ENCODE measurements at places on chromosomes 5 and 9.

DNA sequence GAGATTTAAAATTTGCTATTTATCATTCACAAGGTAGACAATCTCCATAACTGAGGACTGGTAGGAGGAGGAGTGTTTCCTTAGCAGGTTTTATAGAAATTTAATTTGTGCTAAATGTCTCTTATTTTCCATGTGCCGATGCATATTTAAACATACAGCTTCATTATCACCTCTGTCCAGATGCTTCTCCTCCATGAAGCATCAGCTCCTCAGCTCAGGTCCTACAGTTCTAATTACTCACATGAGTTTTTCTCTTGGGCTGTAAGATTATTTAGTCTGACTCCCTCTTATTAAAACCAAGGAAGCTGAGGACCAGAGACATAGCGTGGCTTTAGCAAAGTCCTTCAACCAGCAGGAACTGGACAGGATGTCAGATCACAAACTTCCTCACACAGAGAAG is 300.2 kb upstream of the PANK3 start:
- no peak for DNase-seq

DNA sequence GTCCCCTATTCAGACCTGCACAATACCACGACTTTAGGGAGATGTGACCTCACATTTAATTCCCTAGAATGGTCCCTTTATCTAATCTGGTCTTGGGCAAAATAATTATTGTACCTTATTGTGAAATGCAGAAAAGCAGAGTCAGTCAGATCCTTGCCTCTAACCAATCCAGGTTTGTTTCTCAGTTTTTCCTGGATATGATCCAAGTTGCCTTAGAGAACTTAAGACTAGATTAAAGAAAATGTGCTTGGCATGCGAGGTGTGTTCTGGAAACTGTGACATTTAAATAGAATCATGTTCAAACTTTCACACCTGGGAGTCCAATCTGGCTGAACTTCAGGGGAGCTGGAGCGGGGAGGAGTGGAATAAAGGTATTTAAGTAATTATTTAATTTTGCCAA is 696.2 kb downstream of the DNAH5 start:
- peak; percentile 34 for DNase-seq

- no peak for DNase-seq
These were observed 100.4 kb downstream of the NREP start for GRCh38 chr5:111656580-111656979.

DNA sequence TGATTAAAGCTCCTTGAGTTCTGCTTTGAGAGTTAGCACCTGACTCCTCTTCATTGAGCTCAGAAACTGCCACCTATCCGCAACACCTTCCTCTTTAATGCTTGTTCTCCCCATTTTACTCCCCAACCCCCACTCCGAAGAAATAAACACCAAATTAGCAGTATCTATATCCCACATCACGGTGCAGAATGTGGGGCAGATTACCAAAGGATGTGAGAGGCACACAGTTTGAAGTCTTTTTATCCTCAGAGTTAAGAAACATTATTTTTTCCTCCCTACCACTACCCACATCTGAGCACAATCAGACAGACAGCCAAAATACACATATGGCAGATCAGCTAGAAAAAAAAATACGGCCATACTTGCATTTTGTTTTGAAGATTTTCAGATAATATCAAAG is 26.1 kb upstream of the IL7R start:
- DNase-seq = no peak

DNA sequence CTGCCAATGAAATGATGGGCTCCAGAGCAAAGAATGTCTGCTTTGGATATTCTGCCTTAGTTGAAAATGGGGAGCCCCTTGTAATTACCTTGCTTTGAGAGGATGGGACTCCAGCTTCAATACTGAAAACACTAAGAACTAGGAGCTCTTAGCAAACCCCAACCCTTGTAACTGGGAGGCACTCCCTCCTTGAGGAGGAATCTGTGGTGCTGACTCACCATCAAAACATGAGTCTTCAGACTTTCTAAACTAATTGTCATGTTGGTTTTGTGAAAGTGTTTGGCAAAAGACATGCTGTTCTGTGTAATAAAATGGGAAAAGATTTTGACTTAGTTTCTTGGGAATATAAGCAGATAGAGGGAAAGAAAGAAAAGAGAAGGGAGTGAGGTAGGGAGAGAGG is 91.9 kb upstream of the PTPRD start:
- no peak for DNase-seq

DNA sequence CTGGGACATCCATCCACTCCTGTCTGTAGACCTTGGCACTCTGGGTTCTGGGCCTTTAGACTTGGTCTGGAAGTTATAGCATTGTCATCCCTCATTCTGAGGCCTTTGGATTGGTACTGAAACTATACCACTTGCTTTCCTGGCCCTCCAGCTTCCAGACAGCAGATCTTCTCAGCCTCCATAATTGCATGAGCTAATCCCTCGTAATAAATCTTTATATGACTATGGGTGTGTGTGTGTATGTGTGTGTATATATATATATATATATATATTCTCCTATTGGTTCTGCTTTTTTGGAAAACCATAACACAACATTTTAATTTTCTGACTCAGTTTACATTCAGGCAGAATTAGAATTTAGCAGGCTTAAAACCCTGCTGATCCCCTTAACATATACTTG is 180.5 kb downstream of the ENC1 start:
- DNase-seq = no peak

- DNase-seq = no peak
These were observed 3.6 kb downstream of the FOXI1 start for GRCh38 chr5:170109059-170110031.

GRCh38 chr5:38926121-38926520 is 80.3 kb downstream of the OSMR start:
- DNase-seq = peak; percentile 69

- peak; percentile 62 for DNase-seq
These were observed 37.8 kb upstream of the S1PR3 start for GRCh38 chr9:88953381-88954029.

DNA sequence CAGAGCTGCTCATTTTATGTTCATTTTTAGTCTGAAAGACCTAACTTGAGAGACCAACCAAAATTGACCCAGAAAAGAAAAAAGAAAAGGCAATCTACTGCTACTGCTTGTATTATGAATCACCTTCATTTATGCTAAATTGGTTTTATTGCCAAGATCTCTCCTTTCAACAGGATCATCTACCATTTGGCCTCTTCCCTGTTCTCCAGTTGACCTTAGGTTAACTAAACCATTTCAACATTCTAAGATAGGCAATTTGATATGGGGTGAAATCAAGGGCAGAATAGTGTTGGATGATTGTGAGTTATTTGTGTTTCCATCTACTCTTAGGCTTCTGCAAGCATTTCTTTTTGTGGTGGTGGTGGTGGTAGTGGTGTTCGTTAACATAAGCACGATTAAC is 48.3 kb upstream of the POU4F3 start:
- peak; percentile 51 for DNase-seq

GRCh38 chr9:121660367-121660766 is 8.9 kb downstream of the DAB2IP start:
- no peak for DNase-seq

- peak; percentile 87 for DNase-seq
These were observed 147.6 kb upstream of the SPRY4 start for GRCh38 chr5:142472306-142472951.

GRCh38 chr9:126853667-126854066 is 6.8 kb upstream of the ZBTB34 start:
- DNase-seq = no peak

DNA sequence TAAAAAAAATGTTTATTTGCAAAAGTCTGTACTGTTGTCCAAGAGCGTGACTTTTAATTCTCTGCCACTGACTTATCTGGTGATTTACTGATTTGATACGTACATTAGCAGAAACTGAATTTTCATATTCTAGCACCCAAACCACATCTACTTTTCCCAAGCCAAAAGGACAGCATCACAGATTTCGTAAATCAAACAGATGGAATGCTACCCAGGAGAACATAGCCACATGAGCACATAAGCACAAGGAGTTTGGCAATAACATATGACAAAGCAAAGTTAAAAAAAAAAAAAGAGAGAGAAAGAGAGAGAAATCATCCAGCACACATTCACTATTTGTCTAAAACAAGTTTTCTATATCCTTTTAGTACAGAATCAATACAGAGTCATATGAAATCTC is 83.7 kb downstream of the HINT1 start:
- DNase-seq = peak; percentile 50

DNA sequence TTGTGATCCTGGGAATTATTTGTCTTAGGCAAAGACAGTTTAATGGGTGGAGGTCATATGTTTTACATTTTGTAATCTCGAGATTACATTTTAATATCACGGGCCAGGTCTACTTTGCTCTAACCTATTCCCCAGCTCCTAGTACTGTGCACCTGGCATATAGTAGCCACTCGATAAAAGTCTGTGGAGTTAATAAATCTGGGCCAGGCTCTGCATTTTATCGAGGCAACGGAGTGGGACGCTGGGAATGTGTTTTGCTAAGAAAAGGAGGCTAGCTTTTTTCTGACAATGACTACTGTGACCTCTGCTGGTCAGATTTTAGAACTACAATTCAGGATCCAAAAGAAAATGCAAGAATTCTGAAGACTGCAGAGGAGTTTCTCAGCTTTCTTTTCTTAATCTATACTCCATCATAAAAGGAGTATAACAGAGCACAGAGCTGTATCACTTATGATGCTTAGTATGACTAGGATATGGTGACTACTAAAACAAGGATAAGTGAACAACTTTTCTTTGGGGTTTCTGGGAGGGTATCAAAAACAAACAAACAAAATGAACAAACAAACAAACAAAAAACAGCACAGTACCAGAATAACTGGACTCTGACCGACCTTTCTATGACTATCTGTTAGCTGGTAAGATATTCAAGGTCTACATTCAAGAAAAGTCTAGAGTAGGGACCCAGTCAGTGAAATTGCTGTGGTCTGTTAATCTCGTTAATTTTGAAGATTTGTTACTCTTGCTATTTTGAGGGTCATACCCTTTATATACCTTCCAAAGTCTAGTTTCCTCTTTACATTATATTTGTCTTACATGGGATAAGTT is 46.1 kb upstream of the CER1 start:
- peak; percentile 50 for DNase-seq

GRCh38 chr5:133269691-133270090 is 217.9 kb downstream of the HSPA4 start:
- DNase-seq = no peak

DNA sequence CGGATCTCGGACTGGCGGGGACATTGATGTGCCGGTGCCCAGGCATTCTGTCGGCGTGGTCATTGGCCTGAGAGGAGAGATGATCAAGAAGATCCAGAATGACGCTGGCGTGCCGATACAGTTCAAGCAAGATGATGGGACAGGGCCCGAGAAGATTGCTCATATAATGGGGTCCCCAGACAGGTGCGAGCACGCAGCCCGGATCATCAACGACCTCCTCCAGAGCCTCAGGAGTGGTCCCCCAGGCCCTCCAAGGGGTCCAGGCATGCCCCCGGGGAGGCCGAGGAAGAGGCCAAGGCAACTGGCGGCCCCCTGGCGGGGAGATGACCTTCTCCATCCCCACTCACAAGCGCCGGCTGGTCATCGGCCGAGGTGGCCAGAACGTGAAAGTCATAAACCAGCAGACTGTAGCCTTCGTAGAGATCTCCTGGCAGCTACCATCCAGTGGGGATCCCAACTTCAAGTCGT is 106.5 kb upstream of the MTAP start:
- DNase-seq = no peak

DNA sequence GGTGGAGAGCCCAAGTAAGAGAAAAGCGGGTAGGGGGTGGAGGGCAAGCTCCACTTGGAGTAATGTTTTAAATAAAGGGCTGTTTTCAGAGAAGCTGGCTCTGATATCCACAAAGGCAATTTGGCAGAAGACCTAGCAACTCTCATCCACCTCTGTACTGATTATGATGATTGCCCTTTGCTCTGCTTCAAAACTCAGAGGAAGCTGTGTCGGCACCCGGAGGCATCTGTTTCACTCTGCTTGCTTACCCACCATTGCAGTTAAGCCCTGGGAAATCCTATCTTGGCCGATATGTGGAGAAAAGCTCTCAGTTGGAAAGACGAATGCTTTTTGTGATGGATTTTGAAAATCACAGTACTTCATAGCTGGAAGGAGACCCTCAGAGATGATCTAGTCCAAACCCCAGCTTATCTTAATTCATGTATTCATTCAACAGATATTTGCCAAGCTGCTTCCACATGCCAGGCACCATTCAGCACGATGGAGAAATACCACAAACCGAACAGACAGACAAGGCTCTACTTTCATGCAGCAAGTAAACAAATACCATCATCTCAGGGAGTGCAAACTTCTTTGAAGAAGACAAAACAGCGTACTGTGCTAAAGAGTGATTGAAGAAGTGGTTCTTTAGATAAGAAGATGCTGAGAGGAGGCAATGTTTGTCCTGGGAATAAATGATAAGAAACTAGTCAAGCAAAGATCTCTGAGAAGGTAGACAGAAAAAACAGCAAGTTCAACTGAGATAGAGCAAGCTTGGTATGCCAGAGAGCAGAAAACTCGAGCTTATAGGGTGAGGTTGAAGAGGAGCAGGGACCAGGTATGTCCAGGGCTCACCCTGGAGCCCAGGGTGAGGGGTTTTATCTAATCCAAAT is 140.4 kb upstream of the SPDL1 start:
- no peak for DNase-seq

DNA sequence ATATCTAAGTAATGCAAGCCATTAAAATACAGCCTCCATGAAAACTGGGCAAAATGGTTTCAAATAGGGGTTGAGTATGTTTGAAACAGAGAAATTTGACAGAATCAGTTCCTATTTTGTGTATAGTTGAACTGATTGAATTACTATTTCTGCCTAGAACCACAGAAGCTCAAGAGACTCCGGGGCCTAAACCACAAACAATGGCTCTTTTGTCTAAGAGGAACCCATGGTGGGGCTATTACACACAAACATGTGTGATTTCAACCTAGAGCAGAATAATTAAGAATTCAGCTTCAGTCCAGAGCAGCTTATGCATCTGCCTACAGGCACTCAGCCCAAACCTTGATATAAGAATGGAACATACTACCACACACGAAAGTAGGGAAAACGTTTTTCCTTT is 171.2 kb upstream of the MPDZ start:
- DNase-seq = peak; percentile 6

GRCh38 chr9:90851444-90851843 is 49.8 kb downstream of the SYK start:
- DNase-seq = no peak

DNA sequence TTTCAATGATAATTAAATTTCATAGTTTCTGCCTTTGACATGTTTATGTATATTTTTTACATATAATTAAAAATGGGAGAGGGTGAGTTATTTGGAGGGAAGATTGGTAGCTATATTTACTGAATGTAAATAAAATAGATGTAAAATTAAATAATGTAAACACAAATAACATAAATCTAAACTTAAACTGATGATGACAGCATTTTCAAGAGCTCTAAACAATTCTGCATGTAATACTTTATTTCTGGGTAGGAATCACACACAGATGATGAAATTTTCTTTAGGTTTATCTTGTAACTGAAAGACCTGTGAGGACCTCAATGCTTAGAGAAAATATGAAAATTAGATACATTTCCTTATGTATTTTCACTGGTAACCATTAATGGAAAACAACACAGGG is 42.2 kb upstream of the RIOK2 start:
- no peak for DNase-seq

GRCh38 chr5:167063788-167064187 is 1227.7 kb upstream of the WWC1 start:
- no peak for DNase-seq
